HT-29 (cell line): ENCODE measurements at places on chromosomes 16 and 17. TPM values are rescaled to one million over a fixed set of nuclear protein-coding genes. Genes with fewer than 3 reads are reported as not detected.

The DNASE1L2 gene
- 0.99 and 3.1 TPM in 2 replicates for total RNA-seq

DNA sequence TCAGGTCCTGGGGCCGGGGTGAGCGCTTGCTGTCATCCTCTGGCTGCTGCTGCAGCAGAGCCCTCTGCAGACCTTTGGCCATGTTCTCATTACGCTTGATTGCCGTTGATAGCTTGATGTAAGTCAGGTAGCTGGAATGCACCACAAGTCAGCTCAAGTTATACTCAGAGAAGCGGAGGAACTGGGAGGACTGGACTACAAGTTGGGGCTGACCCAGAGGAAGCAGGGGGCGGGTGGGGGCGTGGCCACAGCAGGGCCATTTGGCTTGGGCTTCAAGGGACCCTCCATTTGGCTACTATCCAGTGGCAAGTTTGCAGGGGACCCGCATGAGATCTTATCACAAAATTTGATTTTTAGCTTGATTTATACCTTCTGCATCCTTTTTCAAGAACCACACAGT lies 19.0 kb upstream of the EVPL start:
- DNase-seq = no peak

The CCL17 gene
- not detected in 2 replicates for total RNA-seq

The NRN1L gene
- 0.64 and 2.5 TPM in 2 replicates for total RNA-seq

GRCh38 chr17:55053855-55054254 lies 85.3 kb downstream of the STXBP4 start:
- DNase-seq = peak; percentile 8

DNA sequence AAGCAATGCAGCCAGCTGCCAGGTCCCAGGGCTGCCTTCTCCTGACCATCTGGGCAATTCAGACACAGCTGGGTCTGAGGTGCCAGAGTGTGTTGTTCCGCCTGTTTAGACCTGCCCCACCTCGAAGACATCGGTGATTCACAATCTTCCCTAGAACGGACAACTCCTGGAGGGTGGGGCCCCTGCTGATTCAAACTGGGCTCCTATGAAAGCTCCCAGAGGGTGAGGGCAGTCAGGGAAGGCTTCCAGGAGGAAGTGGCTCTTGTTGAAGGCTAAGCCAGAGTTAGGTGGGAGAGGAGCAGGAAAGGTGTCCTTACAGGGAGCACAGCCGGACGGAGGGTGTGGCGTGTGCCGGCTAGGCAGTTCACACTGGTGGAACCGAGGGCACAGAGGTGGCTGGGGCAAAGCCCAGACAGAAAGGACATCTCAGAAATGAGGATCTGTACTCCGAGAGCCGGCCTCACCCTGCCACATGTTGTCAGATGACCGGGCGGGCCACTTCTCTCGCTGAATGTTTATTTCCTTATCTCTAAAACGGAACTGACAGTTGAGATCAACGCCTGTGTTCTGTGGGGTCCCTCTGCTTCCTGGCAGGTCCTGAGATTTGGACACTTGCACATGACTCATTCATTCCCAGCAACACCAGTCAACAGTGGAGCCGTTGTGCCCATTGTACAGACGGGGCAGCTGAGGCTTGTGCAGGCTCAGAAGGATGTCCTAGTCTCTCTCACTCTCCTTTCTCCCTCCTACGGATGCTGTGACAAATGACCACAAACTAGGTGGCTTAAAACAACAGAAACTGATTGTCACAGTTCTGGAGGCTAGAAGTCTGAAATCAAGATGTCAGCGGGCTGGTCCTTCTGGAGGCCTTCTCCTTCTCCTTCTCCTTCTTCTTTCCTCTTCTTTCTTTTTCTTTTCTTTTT lies 26.9 kb upstream of the LITAF start:
- peak; percentile 63 for DNase-seq

GRCh38 chr17:42178817-42179216 lies 2.1 kb downstream of the KCNH4 start:
- no peak for DNase-seq
